ENCODE measurements at places on chromosomes 12 and 14. TPM values are rescaled to one million over a fixed set of nuclear protein-coding genes. Genes with fewer than 3 reads are reported as not detected.

The IL22 gene
- total RNA-seq = not detected

DNA sequence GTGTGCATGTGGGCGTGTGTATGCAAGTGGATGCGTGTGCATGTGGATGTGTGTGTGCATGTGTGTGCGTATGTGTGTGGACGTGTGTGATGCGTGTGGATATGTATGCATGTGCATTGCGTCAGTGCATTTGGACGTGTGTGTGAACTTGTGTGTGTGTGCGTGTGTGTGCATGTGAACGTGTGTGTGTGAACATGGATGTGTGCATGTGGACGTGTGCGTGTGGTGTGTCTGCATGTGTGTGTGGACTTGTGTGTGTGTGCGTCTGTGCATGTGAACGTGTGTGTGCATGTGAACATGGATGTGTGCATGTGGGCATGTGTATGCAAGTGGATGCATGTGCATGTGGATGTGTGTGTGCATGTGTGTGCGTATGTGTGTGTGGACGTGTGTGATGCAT lies 34.4 kb upstream of the FBRSL1 start:
- no peak for DNase-seq

GRCh38 chr12:89821896-89822295 lies 113.3 kb upstream of the ATP2B1 start:
- no peak for DNase-seq

DNA sequence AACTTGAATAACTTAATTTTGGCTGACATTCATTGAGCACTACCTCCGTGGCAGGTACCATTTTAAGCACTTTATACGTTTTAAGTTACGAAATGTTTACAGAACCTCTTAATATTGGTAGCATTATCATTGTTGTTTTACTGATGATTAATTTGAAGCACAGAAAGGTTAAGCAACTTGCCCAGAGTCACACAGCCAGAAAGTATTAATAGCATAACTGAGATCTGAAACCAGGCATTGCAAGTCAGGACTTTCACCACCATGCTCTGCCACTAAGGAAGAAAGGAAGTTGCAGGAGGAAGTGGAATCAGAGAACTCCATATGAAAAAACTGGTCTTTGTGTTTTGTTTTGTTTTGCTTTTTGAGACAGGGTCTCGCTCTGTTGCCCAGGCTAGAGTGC lies 28.2 kb upstream of the BCAT1 start:
- DNase-seq = no peak

DNA sequence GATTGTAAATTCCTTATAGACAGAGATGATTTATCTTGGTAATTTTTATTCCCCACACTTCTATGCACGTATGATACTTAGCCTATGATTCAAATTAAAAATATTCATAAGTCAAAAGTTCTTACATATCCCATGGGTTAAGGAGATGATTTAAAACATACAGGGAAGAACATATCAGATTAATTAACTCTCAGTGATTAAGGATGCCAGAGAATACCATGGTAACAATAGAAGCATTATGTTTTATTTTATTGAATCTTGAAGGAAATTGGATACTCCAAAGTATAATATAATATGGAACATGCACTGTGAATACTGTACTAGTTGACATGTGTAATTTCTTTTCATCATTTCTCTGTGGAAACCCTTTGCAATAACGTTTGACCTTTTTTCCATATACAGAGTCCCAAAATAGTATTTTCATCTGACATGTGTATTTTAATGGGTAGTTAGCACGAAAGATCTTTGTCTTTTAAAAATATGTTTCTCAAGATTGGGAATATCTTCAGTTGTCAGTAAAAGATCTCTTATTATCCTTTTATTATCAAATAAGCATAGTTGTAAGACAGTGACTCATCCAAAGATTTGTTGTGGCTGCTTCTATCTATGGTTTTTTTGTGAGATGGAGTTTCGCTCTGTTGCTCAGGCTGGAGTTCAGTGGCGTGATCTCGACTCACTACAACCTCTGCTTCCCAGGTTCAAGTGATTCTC lies 166.7 kb downstream of the RAD51B start:
- no peak for DNase-seq

- DNase-seq = no peak
Observed at GRCh38 chr14:64409126-64409920, 21.2 kb downstream of the MTHFD1 start.

DNA sequence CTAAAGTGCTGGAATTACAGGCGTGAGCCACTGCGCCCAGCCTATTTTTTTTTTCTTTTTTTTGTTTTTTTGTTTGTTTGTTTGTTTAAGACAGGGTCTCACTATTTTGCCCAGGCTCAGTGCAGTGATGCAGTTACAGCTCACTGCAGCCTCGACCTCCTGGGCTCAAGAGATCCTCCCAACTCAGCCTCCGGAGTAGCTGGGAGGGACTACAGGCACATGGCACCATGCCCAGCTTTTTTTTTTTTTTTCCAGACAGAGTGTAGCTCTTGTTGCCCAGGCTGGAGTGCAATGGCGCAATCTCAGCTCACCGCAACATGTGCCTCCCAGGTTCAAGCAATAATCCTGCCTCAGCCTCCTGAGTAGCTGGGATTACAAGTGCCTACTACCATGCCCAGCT lies 5.8 kb upstream of the ITFG2 start:
- DNase-seq = no peak

GRCh38 chr12:18430425-18431048 lies 169.2 kb downstream of the PIK3C2G start:
- no peak for DNase-seq

- no peak for DNase-seq
Observed at GRCh38 chr14:39740454-39740853, 308.2 kb upstream of the FBXO33 start.

GRCh38 chr12:5083955-5084849 lies 40.5 kb downstream of the KCNA5 start:
- no peak for DNase-seq

The FOXN4 gene
- total RNA-seq = not detected

- no peak for DNase-seq
Observed at GRCh38 chr12:11880381-11880780, 190.4 kb upstream of the BCL2L14 start.

The P2RX7 gene
- total RNA-seq = 0.65 TPM

The HOXC13 gene
- not detected for total RNA-seq

DNA sequence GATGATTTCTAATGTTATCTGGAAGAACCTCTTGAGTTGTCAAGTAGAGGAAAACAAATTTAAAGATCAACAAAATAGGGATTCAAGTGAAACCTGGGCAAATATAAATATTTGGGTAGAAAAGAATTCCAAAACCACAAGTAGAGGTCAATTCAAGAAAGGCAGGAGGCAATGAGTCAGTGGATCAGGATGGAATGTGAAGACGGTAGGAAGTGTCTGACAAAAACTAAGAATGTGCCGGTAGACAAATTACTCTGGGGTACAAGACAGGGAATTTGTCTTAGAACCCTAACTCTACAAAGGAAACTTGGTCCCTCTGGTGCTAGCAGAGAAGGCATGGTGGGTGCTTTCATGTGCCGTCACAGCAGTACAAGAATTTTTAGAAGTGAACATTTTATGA lies 13.6 kb downstream of the ABCD2 start:
- no peak for DNase-seq

GRCh38 chr12:105025890-105026289 lies 39.8 kb downstream of the NOPCHAP1 start:
- no peak for DNase-seq

DNA sequence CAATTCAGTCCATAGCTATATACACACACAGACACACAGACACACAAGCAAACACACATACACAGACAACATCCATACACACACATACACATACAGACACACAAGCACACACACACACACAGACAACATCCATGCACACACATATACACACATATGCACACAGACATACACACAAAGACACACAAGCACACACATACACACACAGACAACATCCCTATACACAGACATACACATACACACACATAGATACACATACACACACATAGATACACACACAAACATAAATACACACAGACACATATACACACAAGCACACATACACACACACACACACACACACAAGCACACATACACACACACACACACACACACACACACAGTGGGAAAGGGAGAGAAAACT lies 254.8 kb downstream of the VRK1 start:
- no peak for DNase-seq

The M6PR gene
- total RNA-seq = 87.1 TPM

The SMOC1 gene
- total RNA-seq = 0.22 TPM

DNA sequence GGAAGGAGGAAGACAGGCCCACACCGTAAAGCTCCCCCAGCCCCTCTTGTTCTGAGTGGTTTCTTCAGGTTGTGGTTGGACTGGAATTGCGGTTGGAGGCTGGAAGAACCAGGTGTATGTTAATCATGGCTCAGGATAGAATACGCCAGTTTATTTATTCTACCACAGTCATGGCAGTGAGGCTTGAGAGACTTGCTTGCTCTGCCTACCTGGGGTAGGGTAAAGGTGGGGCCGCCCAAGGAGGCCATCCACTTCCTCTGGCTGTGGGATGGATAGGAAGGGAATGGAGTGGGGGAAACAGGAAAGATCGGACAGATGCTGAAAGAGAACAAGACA lies 8.1 kb downstream of the SHMT2 start:
- no peak for DNase-seq

GRCh38 chr14:30553311-30553989 lies 5.5 kb upstream of the G2E3 start:
- DNase-seq = no peak

DNA sequence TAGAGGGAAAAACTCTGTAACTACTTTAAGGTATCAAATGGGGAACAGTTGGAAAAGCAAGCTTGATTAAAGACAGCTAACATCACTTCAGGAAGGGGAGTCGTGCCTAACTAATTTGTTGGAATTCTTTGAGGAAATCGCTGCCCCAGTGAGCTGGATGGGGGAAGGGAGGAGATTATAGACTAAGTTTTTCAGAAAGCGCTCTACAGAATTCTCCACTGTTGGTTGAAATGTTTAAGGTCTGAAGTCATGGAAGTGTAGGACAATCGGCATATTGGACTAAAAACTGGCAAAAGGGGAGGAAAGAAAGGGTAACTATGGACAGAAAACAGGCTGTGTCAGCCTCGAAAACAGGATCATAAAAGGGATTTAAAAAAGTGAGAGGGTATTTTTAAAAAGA lies 229.9 kb upstream of the HMGA2 start:
- DNase-seq = no peak

- no peak for DNase-seq
Observed at GRCh38 chr14:63472986-63473788, 70.0 kb downstream of the PPP2R5E start.

The LPAR5 gene
- total RNA-seq = 2.6 TPM

DNA sequence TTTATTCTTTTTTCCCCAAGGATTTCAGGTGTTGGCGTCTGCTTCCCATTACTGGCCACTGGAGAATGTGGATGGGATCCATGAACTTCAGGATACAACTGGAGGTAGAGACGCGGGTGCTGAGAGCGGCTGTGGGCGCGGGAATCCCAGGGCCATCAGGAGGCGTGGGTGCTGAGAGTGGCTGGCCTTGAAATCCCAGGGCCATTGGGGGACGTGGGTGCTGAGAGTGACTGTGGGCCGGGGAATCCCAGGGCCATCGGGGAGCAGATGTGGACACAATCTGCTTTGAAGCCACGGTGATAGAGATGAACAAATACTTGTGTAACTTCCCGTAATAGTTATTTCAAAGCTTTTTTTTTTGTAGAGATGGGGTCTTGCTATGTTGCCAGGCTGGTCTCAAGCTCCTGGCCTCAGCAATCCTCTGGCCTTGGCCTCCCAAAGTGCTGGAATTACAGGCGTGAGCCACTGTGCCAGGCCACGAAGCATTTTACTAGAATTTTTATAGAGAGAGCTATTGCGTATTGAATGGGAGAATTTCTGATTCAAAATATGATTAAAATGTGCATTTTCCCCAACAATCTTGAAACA lies 12.8 kb downstream of the ADGRD1 start:
- no peak for DNase-seq

GRCh38 chr12:69648476-69648875 lies 37.8 kb upstream of the LRRC10 start:
- DNase-seq = no peak

The WIF1 gene
- total RNA-seq = 0.13 TPM

The ESRRB gene
- total RNA-seq = 8.7 TPM

DNA sequence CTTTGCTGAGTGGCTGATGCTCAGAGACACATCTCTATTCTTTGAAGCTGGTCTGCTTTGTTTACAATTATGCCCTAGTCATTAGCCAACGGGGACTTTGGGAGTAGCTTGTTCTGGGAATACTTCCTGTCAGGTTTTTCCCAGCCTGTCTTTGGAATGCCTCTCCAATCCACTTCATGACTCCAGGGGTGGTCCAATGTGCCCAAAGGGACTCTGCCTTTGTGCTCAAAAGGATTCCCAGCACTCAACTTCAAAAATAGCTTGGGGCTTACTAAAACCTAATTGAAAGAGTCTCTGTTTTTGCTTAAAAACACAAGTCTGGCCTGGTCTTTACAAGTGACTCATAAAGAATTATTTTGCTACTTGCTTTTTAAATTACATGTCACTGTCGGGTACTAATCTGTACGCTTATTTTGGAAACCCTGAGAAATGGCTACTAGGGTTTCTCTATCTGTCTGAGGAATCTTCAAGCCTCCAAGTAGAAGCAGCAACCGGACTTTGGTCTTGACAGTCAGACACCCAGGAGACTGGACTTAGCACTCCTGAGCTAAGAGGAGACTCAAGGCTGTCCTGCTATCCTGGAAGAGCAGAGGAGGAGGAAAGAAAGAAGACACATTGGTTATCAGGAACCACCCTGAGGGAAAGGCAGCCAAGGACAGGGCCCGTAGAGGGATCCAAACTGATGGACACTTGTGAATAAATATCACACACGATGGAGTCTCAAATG lies 20.7 kb downstream of the PHLDA1 start:
- no peak for DNase-seq

The ARG2 gene
- total RNA-seq = 1.6 TPM

GRCh38 chr14:59275668-59276067 lies 87.2 kb downstream of the DAAM1 start:
- no peak for DNase-seq

- no peak for DNase-seq
Observed at GRCh38 chr12:124737040-124737419, 126.6 kb downstream of the SCARB1 start.

GRCh38 chr14:101889366-101889765 lies 75.0 kb upstream of the DYNC1H1 start:
- no peak for DNase-seq

The ANG gene
- 2.7 TPM for total RNA-seq

The PROX2 gene
- total RNA-seq = not detected

DNA sequence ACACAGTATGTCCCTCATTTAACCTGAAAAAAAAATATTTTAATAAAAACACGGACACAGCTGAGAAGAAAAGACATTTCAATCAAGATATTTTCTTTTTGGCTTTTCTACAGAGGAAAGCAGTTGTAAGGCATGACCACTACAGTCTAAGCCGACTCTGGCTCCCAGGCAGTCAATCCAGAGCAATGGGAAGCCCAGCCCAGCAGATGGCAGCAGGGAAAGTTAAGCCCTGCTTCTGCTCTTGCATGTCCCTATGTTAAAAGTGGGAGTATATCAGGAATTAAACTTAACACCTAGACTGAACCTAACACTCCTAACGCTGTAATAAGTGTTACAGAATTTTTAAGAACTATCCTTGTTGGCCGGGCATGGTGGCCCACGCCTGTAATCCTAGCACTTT lies 19.5 kb upstream of the HAL start:
- no peak for DNase-seq

GRCh38 chr14:93395231-93395630 lies 35.5 kb upstream of the UNC79 start:
- no peak for DNase-seq

GRCh38 chr12:14795028-14795448 lies 8.2 kb downstream of the WBP11 start:
- DNase-seq = no peak

GRCh38 chr12:92756898-92757596 lies 54.3 kb downstream of the PLEKHG7 start:
- DNase-seq = no peak

Measured in cardiac septum (tissue), 1 donor.